ENCODE measurements at places on chromosomes 6 and 20. TPM values are rescaled to one million over a fixed set of nuclear protein-coding genes. Genes with fewer than 3 reads are reported as not detected.

The MTG2 gene
- polyA plus RNA-seq, result 15.6 TPM

The TCF15 gene
- polyA plus RNA-seq, result not detected

The MLIP gene
- not detected for polyA plus RNA-seq

The NOTCH4 gene
- 0.37 TPM for polyA plus RNA-seq

The CPXM1 gene
- polyA plus RNA-seq, result 9.0 TPM

The SLC17A3 gene
- polyA plus RNA-seq, result not detected

The SYNDIG1 gene
- polyA plus RNA-seq, result not detected

The CST5 gene
- not detected for polyA plus RNA-seq

The GSTA3 gene
- not detected for polyA plus RNA-seq

The TENT5A gene
- polyA plus RNA-seq, result 10.0 TPM

The OSER1 gene
- polyA plus RNA-seq, result 52.2 TPM

The SLC22A16 gene
- not detected for polyA plus RNA-seq

The CEP57L1 gene
- 16.5 TPM for polyA plus RNA-seq

The FBXO9 gene
- polyA plus RNA-seq, result 74.0 TPM

The RALGAPA2 gene
- polyA plus RNA-seq, result 2.4 TPM

The CDH26 gene
- 0.05 TPM for polyA plus RNA-seq

The PRPH2 gene
- polyA plus RNA-seq, result 0.97 TPM

The UBE3D gene
- 4.7 TPM for polyA plus RNA-seq

The ZNF217 gene
- polyA plus RNA-seq, result 16.6 TPM

The CALHM5 gene
- polyA plus RNA-seq, result 7.7 TPM

The KCNB1 gene
- polyA plus RNA-seq, result 0.04 TPM

The TNXB gene
- polyA plus RNA-seq, result 0.35 TPM

The BEND3 gene
- polyA plus RNA-seq, result 0.81 TPM

The CD109 gene
- polyA plus RNA-seq, result 31.2 TPM

All from AG04450 (cell line).